ENCODE measurements at places on chromosomes 1 and 21.

DNA sequence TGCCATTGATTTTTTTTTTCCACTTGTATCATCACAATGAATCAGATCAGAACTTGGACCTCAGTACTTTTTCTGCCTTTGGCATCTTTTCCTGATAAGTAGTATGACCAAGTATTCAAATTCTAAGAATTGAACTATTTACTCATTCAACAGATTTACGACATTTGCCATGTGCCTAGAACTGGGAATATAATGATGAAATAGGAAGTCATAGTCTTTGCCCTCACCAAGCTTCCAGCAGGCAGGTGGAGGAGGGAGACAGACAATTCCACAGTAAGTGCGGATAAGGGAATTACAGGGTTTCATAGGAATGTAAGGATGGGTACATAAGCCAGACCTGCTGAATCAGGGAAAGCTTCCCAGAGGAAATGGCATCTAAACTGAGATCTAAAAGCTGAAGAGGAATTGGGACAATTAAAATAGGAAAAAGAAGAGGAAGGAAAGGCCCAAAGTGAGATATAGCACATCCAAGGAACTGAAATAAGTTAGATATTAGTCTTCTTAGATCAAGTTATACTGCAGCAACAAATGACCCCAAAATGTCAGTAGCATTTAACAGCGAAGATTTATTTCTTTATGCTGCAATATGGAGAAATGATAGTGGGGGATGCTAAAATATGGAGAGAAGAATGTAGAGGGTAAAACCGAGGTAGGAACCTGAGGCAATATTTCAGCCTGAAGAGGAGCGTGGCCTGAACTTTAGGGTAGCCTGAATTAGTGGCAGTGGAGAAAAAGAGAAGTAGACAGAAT, 5.3 kb upstream of the DDX59 start:
- peaks cover 6% of the 10 kb centered on the region for H3K4me1 ChIP-seq
- no peak overlapping the region for H3K4me3 ChIP-seq
- H3K27me3 ChIP-seq, result no peaks in the 10 kb centered on the region
- peaks cover 2% of the 10 kb centered on the region for H3K36me3 ChIP-seq

- H3K27me3 ChIP-seq, result no peaks in the 10 kb centered on the region
- H3K27ac ChIP-seq, result peak overlapping the region; percentile 71
- no peak for DNase-seq
- H3K4me1 ChIP-seq, result peaks cover 43% of the 10 kb centered on the region
- H3K36me3 ChIP-seq, result peaks cover 39% of the 10 kb centered on the region
- peak overlapping the region; percentile 22 for H3K4me3 ChIP-seq
Measured at GRCh38 chr1:27476237-27476636, 13.7 kb downstream of the WASF2 start.

DNA sequence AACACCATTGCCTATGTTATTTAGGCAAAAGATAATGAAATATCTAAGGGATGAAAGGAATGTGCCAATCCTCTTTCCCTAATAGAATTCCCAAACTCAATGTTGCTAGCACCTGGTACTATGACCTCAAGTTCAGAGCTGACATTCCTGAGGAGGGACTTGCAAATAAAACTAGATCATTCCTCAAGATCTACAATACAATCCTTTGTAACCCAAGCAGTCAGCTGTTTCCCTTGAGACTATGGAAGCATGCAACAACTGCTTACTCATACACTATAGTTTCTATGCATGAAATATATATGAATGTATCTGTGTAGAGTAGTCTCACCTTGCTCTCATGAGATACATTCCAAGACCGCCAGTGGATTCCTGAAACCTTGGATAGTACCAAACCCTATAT, 65.0 kb downstream of the ABL2 start:
- DNase-seq, result no peak
- no peaks in the 10 kb centered on the region for H3K36me3 ChIP-seq
- H3K4me1 ChIP-seq, result peaks cover 6% of the 10 kb centered on the region
- no peaks in the 10 kb centered on the region for H3K27me3 ChIP-seq
- no peak overlapping the region for H3K4me3 ChIP-seq

DNA sequence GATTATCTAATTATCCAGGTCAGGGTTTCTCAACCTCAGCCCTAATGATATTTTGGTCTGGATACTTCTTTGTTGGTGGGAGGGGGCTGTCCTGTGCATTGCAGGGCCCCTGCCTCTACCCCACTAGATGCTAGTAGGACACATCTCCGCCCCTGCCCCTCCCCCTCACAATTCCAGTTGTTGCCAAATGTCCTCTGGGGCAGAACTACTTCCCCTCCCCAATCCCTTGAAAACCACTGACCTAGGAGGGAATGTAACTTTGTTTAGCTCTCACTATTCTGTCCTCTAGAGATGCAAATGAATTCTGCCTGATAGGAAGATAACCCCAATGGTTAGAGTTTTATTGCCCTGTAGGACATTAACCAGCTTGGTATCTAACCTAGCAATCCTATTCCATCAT, 8.1 kb downstream of the CACNA1S start:
- DNase-seq, result no peak
- peak overlapping the region; percentile 2 for H3K27ac ChIP-seq
- no peak overlapping the region for H3K4me3 ChIP-seq
- H3K4me1 ChIP-seq, result no peaks in the 10 kb centered on the region
- peaks cover 5% of the 10 kb centered on the region for H3K27me3 ChIP-seq

DNA sequence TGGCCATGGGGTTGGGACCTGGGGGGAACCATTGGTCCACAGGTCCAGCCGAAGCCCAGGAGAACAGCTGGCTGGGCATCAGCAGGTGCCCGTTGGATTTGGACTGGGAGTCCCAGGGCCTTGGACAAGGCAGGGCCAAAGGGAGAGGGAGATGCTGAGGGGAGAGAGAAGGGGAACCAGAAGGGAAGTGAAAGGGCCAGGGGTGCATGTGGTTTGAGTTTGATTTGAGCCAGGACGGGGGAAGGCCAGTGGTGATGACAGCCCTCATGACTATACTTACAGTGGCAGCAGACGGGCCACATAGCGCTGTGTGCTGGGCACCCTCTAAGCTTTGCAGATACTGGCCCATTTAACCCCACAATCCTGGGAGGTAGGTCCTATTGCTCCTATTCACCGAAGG, 18.8 kb downstream of the AGRN start:
- H3K27ac ChIP-seq, result no peak overlapping the region
- H3K4me1 ChIP-seq, result peaks cover 17% of the 10 kb centered on the region
- DNase-seq, result no peak
- H3K4me3 ChIP-seq, result peak overlapping the region; percentile 74

DNA sequence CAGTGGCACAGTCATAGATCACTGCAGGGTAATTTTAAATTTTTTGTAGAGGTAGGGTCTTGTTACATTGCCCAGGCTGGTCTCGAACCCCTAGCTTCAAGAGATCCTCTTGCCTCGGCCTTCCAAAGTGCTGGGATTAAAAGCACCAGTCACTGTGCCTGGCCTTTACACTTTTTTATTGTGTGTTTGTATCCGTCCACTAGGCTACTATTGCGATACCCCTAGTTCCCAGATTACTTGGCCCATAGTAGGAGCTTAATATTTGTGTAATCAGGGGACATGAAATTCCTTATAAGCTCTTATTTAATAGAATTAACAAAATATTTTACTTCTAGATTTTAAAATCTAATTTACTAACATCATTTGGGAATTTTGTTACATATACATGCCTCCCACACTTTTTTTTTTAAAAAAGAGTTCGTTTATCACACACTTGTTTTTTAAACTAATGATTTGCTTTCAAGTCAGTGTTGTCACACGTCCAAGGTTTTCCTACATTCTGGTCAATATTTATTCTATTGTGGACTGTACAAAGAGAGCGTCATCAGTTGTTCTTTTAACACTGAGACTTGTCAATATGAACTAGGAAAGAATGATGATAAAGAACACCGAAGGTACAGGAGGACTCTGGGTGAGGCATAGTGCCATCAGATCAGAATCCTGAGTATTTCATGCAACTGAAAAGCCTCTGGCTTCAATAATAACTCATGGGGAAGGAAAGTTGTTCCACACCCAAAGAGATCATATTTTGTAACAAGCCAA, 63.7 kb downstream of the LEPR start:
- no peaks in the 10 kb centered on the region for H3K4me1 ChIP-seq
- H3K36me3 ChIP-seq, result no peaks in the 10 kb centered on the region
- H3K4me3 ChIP-seq, result no peak overlapping the region

- DNase-seq, result no peak
- no peaks in the 10 kb centered on the region for H3K27me3 ChIP-seq
- no peaks in the 10 kb centered on the region for H3K36me3 ChIP-seq
- H3K4me1 ChIP-seq, result no peaks in the 10 kb centered on the region
Measured at GRCh38 chr1:86082183-86082582, 74.4 kb downstream of the COL24A1 start.
